ENCODE measurements at places on chromosomes 11 and 22.

DNA sequence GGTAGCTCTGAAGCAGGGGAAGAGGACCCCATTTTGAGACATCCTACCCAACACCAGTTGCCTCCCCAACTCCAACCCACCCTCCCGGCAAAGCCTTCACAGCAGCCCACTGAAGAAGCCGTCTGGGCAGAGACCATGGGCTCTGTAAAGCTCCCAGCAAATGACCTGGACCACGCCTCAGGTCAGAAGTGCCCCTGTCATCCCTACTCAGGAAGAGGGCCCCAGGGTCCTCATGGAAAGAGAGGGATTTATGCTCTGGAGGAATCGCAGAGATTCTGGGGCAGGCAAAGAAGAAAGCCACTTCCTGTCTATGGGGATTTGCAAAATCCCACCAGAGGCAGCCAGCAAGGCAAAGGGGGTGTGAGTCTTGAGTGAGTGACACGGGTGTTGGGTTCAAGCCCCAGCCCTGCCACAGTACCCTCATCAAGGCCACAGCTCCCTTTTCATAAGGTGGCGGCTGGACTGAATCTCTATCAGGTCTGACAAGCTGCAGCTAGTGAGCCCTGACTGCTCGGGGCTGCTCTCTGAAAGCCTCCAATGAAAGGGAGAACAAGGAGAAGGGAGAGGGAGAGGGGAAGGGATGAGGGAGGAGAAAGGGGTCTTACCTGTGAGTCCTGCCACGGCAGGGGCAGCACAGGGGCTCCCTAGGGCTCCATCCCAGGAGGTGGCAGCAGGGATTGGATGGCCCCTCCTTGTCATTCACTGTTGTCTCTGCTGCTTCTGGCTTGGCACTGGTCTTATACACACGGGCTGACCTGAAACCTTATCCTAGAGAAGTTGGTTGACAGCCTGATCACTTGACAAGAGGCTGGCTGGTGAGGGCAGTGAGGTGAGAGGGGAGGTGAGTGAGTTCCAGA, at the start of gene UCP3:
Gene UCP3 (minus strand): TSS at position 713 of the 857 bp plus-strand sequence. CDS start 2,043 bp downstream, outside the sequence.
- no peak for DNase-seq

GRCh38 chr11:109864834-109865547, 228.2 kb upstream of the ZC3H12C start:
- DNase-seq: no peak

- no peak for DNase-seq
Measured at GRCh38 chr11:80136991-80137390, 696.2 kb upstream of the TENM4 start.

DNA sequence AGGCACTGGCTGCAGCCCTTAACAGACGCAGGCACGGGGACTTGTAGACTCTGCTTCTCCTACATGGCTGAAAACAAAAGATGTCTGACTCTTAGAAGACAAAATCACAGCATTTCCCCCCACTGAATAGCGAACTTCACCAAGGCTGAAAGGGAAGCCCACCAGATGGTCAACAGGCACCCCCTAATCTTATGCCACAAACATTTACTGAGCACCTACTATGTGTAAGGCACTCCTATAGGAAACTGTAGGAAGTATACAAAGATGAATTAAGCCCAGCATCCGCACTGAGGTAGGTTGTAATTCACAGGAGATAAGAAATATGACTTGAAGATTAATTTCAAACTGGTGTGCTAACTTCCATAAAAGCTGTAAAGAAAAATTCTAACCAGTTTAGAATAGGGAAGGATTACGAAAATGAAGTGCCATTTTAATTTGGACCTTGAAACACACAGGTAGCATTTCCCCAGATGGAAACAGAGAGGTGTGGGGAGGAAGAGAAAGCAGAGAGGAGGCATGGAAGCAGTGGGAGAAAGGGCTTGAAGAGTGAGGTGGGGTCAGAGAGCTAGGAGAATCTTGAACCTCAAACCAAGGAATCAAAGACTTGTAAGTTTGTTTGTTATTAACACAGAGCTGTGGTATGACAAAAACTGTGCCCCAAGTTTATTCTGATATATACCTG, 38.1 kb downstream of the NUMA1 start:
- no peak for DNase-seq

GRCh38 chr11:12889243-12889642, 119.9 kb upstream of the RASSF10 start:
- DNase-seq: no peak

Measured in BJ (cell line).